Kidney epithelial cell (primary cell): ENCODE measurements at places on chromosomes 5 and 9. TPM values are rescaled to one million over a fixed set of nuclear protein-coding genes. Genes with fewer than 3 reads are reported as not detected.

Gene ADRB2
- total RNA-seq: 0.75 and 1.2 TPM in 2 replicates

Gene CA9
- 0.04 and 0.27 TPM in 2 replicates for total RNA-seq

Gene RAB3C
- 0.04 TPM in 1 of 2 replicates, not detected in the other for total RNA-seq

Gene HAVCR2
- total RNA-seq: 1.5 and 1.6 TPM in 2 replicates

Gene LVRN
- under 0.01 TPM in 1 of 2 replicates, not detected in the other for total RNA-seq

Gene SUSD3
- 0.89 and 1.3 TPM in 2 replicates for total RNA-seq

Gene TESK1
- 24.5 and 26.9 TPM in 2 replicates for total RNA-seq

Gene ZNF608
- 50.2 and 67.7 TPM in 2 replicates for total RNA-seq

Gene PROB1
- total RNA-seq: 3.0 and 3.6 TPM in 2 replicates

Gene CDC42SE2
- 36.6 and 41.2 TPM in 2 replicates for total RNA-seq

Gene CLIC3
- total RNA-seq: 0.75 TPM in 1 of 2 replicates, not detected in the other

Gene SET
- total RNA-seq: 404 and 663 TPM in 2 replicates

GRCh38 chr5:100313657-100314056 lies 221.5 kb upstream of the FAM174A start:
- no peak for DNase-seq

GRCh38 chr5:109838157-109838556 lies 148.4 kb downstream of the MAN2A1 start:
- no peak for DNase-seq

GRCh38 chr9:99340281-99340680 lies 118.2 kb downstream of the SEC61B start:
- DNase-seq: no peak

DNA sequence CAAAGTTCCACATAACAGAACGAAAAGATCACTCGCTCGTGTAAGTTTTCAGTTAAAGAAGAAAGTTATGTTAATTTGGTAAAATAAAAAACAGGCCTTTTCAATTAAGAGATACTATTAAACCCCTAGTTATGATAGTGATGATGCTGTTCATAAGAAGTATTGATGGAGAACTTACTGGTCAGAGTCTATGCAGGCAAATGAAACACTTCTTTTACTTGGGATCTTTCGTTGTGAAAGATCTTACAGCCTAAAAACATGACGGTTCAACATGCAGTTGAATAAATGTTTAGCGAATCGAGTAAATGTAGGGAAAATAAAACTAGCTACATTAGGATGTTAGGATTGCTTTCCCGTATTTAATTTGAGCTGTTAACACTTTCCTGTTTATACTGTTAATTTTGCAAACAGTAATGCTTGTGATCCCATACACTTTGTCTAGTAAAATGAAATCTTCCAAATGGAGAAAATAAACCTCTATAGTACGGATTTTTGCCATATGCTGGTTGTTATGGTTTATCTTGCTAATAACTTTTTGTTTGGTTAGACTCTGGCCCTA lies 2.0 kb downstream of the RHOBTB3 start:
- no peak for DNase-seq

DNA sequence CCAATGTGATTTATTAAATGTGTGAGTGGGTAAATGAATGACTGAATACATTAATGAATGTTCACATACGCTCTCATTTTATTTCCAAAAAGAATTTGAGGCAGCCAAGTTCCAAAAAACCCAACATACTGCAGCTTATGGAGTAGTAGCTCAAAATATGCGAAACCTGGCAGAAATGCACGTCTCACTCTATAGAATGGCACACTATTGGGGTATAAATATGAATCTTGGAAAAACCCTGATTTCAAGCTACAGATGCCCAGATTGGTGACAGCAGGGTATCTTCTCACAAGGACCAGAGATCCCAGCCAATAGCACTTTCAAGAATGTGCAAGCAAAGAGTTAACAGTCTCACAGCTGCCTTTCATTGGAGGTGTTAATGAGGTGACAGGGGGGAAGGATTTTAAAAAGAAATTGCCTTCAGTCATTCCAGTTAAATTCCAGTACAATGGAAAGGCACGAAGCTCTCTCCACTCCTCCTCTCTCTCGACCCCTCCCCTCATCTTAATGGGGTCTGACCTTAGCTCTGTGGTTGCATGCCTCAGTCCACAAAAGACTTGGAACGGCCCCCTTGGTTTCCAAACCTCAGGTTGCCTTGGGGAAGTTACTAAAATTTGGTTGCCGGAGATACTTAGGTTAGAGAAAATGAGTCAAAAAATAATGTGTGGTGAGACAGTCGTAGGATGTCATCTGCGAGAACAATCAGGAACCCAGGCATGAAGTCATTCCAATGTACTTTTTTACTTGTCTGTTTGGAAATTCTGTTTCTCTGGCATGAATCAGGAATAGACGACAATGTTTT lies 307.4 kb downstream of the NFIB start:
- no peak for DNase-seq

DNA sequence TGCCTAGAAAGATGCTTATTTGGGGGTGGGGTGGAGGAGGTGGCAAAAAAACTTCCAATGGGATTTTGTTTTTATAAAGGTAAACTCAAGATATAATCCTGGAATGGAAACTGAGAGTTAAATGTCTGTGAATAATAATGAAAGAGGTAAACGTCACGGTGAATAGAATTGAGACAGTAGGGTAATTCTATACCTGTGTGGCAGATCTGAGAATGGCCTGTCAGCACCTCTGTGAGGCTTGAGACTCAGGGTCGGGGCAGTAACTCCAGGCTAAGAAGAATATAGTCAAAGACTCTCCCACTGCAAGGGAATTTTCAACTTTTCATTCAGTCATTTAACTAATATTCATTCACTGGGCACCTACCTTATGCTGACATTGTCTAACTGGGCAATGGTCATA lies 581.2 kb upstream of the ZNF608 start:
- no peak for DNase-seq

- no peak for DNase-seq
Measured at GRCh38 chr9:115296831-115297565, 179.0 kb upstream of the TNC start.

DNA sequence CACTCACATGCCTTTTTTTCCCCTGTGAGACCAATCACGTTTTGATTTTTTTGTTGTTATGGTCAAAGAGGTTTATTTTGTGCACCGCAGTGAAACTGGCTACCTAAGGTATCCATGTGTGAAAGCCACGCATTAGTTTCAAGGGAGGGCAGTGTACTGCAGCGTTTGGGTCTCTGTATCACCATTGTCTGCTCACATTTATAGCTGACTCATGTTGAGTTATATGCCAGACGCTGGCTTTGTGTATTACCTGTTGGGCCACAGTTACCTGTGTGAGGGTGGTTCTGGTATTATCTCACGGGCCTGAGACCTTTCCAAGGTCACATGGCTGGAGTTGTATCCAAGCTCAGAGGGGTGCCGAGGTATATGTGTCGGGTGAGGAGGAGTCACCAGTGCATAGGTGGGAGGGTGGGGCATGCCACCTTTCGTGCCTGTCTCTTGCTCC lies 75.8 kb downstream of the ARHGAP26 start:
- DNase-seq: no peak

DNA sequence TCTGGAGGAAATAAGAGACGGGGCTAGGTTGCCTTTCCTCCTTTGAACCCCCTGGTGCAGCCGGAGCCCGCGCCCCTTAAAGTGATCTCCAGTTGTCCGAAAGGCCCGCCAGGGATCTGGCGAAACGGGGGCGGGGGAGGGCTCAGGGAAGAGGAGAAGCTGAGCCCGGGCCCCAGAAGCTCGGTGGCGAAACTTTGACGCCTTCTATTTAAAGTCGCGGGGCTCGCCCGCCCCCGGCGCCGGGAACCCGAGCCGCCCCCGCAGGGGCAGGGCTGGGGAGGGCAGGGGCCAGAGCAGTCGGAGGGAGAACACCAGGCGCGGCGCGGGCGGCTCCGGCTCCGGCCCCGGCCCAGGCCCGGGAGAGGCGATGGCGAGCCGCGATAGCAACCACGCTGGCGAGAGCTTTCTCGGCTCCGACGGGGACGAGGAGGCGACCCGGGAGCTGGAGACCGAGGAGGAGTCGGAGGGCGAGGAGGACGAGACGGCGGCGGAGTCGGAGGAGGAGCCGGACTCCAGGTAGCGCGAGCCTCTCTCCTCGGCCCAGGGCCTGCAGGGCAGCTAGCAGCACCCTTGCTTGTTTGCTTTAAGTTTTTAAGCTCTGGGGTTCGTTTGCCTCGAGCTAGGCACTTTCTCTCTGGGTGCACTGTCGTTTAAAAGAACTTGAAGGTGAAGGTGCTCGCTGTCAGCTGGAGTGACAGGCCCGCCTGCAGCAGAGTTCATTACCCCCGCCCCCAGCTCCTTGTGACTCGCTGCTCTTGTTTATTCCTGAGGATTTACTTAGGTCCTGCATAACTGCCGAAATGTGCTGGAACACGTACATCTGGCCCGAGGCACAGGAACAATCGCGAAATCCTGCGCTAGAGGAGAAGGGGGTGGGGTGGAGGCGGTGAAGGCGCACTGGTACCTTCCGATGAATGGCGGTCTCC lies at the start of gene CMYA5:
TSS of gene CMYA5 (plus strand) at position 296 of the 926 bp plus-strand sequence. CDS start at position 368, 72 bp downstream.
- no peak for DNase-seq

DNA sequence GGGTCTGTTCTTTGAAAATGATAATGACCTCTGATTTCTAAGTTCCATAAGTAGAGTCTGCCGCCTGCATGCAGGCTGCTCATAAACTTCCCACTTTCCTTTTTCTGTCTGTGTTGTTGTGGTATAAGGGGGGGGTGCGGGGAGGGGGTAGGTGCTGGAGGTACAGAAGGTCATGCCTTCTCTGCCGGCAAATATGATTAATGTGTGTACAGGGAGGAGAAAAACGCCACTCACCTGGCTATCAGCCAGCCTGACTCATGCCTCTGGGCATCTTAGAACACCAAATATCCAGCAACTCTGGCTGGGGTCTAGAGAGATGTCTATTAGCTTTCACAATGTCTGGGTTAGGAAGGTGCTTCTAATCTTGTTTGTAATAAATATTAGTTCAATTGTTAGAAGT lies 128.3 kb downstream of the EFNA5 start:
- peak; percentile 87 for DNase-seq

GRCh38 chr5:54159153-54159892 lies 151.1 kb downstream of the ARL15 start:
- no peak for DNase-seq

DNA sequence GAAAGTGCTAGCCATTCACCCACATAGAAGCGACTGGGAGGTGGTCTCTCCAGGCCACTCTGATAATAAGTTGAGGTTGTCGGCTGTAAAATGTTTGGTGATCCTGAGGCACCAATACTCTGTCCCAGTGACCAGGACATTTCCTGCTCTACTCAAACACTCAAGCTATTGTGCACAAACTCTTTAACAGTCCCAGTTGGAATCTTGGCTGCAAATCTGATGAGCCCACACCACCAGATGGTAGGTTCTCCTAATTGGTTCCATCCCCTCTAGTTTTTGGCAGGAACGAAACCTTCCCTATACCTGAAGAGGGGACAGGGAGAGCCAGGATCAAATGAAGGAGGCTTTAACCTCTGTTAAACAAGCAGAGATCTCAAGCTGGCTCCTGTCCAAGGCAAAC lies 14.3 kb downstream of the GRIA1 start:
- DNase-seq: no peak

DNA sequence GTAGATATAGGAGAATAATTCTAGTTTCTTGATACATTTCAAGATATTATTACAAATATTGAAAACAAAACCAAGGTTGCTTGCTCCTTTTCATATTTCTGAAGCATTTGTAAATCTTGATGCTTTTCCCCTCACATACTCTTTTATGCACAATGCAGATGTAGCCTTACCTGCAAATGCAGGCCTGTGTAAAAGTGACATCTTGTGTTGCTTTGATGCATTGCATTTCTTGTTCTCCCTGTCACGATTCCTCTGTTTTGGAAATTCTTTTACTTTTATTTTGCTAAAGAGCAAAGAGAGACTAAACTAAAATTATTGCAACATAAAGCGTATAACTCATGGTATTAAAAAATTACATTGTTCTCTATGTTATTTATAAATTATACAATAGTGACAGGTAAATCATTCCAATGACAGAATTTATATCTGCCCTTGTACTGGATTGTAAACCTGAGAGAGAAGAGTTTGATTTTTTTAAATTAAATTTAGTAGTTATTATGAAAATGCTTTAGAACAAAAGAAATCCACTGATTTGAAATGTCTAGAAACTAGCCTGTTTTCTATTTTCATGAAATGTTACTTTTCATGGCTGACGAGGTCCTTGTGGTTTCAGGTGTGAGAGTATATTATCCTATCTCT lies 970.0 kb downstream of the MAT2B start:
- DNase-seq: no peak

DNA sequence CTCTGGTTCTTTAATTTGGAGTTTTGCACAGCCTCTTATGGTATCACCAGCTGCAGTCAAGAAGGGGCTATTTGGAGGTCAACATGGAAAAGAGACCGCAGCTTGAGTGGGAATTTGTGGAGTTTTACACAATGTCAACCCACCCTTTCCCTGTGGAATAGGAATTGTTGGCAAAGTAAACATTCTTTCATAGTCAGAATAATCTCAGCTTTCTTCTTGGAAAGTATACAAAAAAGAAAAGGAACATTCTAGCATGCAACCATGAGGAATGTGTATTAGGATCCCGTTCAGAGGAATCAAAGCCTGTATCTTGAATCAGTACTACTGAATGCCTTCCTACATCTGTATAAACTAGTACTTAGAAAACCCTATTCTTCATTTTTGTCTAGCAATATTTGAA lies 107.6 kb downstream of the LURAP1L start:
- DNase-seq: no peak

GRCh38 chr9:83000765-83001164 lies 62.2 kb downstream of the RASEF start:
- DNase-seq: no peak

DNA sequence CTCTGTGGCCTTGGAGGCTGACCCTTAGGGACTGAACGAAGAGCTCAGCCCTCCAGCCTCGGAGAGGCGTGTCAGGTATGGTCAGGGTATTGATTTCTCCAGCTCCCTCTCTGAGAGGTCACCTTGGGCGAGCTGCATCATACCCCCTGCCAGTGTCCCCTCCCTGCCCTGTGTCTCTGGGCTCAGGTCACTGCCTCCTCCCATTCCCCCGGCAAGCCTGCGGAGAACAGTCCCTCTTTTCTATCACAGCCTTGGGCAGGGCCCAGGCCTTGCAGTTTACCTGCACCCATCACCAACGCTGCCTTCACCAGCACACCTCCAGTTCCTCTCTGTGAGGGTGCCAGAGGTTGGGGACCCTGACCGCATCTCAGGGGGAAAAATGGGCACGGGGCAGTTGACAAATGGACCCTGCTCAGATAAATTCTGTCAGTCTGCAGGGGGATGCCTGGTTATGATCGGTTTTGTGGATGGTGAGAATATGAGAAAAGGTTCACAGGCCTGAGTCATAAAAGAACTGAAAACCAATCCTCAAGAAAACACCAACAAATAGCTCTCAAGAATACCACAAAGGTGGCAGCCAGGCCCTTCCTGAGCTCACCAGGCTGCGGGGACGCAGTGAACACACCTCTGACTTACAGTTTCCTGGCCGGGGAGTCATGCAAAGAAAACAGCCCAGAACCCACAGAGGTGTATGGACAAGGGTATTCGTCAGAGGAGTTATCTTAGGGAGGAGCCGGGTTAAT lies 24.7 kb upstream of the RXRA start:
- peak; percentile 26 for DNase-seq

DNA sequence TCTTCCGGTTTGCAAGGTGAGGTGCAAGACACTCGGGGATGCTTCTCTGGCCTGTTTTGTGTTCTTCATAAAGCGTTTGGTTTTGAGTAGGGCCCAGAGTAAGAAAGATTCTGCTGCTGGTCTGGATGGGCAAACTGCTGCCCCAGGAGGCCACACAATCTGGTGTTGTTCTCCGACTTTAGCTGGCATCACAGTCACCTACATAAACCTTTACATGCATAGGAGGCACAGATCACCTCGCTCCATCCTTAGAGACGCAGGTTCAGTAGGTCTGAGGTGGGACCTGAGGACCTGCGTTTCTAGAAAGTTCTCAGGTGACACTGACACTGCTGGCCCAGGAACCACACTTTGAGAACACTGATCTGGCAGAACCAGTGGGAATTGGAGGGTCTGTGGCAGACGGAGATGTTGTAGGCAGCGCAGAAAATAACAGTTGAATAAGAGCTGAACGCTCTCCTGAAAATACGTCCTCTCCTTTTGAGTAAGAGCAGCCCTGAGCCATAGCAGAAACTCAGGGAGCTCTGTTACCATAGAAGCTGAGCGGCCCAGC lies 3.9 kb upstream of the SLC6A3 start:
- DNase-seq: no peak
